Hepatocyte (in vitro differentiated cells): ENCODE measurements at places on chromosomes 11 and 22. TPM values are rescaled to one million over a fixed set of nuclear protein-coding genes. Genes with fewer than 3 reads are reported as not detected.

The OR8G5 gene
- not detected in 2 replicates for total RNA-seq

The DERL3 gene
- 1.6 and 1.8 TPM in 2 replicates for total RNA-seq

The PTGDR2 gene
- total RNA-seq, result 1.2 and 1.3 TPM in 2 replicates

The GDPD4 gene
- total RNA-seq, result 0.20 and 0.47 TPM in 2 replicates

The PIH1D2 gene
- 0.60 and 1.7 TPM in 2 replicates for total RNA-seq

DNA sequence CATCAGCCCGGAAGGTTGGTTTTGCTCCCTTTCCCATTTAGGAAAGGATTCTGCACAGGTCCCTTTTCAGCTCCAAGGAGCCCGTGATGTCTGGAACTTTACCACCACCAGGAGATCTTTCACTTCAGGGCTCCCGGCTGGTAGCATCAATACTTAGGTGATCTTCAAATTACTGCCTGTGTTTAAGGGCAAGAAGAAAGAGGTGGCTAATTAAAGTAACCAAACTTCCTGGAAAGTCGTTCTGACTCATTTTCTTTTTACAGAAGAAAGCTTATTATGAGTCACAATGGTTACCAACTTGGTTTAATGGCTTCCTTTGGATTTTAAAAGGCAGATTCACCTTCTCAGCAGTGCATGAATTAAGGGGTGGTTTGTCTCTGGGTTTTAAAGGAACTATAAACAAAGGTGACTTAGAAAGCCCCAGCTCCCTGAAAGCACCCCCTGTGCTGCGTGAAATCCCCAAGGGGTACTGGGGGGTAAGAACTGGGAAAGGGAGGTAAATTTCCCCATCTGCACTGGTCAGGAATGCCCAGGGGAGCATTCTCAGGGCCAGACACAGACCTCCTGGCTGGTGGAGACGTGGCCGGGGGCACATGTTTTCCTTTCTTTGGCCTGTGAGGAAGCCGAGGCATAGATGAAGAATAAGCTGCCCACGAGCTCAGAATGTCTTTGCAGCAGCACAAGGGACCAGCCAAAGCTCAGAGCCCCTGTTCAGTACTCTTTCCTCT is 8.8 kb downstream of the POU2F3 start:
- no peak for DNase-seq

GRCh38 chr11:110919241-110919922 is 207.1 kb upstream of the ARHGAP20 start:
- no peak for DNase-seq

DNA sequence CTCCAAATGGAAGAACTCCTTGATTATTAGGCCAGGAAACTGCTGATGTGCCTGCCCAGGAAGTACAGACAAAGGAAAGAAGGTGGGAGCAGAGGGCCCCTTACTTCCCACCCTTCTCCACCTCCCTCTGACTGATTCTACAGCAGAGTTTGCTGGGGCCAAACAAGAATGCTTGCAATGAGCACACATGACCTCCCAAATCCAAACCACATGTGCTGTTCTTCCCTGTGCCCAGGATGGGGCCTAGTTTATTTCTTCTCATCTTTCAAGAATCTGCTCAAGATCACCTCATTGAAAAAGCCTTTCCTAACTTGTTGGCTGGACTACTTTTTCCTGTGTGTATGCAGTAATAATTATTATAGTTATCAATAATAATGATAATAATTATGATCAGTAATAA is 286.1 kb downstream of the RAB38 start:
- DNase-seq, result no peak

DNA sequence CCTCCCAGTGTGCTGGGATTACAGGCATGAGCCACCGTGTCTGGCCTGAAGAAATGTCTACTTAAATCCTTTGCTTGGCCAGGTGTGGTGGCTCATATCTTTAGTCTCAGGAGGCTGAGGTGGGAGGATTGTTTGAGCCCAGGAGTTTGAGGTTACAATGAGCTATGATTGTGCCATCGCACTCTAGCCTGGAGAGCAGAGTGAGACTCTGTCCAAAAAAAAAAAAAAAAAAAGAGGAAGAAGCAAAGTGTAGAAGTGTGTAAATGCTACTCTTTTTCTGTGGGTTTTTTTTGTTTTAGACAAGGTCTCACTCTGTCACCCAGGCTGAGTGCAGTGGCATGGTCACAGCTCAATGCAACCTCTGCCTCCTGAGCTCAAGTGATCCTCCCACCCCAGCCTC is 6.4 kb upstream of the ATG16L2 start:
- DNase-seq, result no peak

DNA sequence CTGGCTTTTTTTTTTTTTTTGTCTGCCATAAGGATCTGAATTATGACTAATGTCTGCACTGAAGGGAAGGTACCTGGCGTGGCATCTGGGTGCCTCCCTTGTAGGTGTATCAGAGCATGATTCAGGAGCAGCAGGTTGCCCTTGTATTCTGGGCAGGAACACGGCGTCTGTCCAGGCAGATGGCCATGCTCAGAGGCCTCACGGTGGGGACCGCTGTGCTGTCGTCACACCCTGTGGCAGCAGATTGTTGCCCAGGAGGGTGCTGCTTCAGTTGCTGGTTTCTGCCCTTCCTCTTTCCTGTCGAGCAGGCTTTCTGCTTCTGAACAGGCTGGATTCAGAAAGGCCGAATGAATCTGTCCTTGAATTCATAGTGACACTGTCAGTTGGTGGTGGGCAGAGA is 11.0 kb downstream of the ZNRF3 start:
- DNase-seq, result no peak

- DNase-seq, result peak; percentile 43
Measured at GRCh38 chr11:103202048-103202651, 92.9 kb downstream of the DYNC2H1 start.

- no peak for DNase-seq
Measured at GRCh38 chr11:42232673-42233072, 773.2 kb upstream of the LRRC4C start.

DNA sequence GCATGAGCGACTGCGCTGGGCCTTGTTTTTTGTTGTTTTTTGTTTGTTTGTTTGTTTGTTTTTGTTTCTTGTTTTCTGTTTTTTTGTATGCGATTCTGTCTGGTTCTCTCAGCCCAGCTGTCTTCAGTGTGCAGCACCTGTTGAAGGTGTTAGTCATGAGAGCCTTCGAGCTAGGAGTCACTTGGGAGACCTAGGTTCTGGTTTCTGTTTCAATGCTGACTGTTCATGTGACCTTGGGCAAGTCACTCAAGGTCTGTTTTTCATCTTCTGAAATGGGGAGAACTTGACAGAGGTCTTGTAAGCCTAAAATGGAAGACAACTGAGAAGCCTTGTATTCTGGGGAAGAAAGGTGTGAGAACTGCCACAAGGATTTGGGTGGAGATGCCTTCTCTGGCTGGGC is 1.8 kb downstream of the DCPS start:
- DNase-seq, result no peak
